ENCODE measurements at places on chromosomes 11 and 22.

DNA sequence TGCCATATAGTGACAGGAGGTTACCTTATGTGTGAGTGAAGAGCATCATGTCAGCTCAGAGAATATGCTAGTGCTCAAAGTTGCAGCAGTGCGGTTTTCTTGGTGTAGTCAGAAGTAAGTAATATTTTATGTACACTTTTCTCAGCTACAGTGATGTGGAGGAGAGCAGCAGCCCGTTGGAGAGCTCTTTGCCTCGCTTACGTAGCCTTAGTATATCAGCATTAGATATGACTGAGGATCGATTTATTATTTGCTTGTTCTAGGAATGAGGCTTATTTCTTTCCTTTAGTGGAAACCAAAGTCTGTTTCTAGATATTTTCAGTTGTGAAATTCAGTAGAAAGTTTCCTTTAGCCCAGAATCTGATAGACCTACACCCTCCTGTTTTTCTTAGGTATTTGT is 63.6 kb downstream of the PPP2R1B start:
- no peak for DNase-seq

DNA sequence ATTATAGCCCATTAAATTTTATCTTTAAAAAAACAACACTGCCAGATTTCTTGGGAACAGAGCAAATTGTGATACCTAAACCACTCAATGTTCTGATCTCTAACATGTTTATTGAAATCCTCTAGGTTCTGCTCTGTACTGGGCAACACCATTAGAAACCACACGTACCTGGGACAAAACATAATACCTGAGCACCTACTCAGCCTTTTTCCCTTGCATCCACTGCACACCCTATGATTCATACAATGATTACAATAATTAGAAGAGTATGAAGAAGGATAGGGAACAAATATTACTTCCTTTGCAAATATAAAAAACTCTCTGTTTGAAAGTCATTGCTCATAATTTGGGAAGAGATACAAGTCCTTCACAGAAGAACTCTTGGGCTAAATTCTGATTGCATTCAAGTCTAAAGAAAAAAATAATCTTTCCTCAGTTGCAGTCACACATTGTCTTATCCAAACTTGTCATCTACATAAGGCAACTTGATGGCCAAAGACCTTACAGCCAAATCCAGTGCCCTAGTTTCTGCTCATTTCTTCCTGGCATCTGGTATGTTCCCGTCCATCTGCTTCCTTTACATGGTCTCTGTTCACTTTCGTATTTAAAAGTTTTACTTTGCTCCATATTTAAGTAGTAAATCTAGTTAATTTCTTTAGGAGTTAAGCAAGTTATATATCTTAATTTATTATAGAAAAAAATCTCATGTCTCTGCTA is 407.4 kb downstream of the LRRC4C start:
- no peak for DNase-seq

GRCh38 chr22:48782811-48783511 is 1044.7 kb downstream of the BRD1 start:
- DNase-seq, result no peak

- no peak for DNase-seq
Observed at GRCh38 chr22:32509045-32509444, 34.4 kb downstream of the FBXO7 start.

GRCh38 chr11:107840129-107840484 is 18.5 kb downstream of the SLC35F2 start:
- DNase-seq, result no peak

GRCh38 chr22:27930331-27931060 is 11.4 kb upstream of the PITPNB start:
- DNase-seq, result no peak

- no peak for DNase-seq
Observed at GRCh38 chr11:26095340-26095739, 236.6 kb upstream of the ANO3 start.

GRCh38 chr11:69213316-69213715 is 57.6 kb downstream of the SMIM38 start:
- no peak for DNase-seq

- DNase-seq, result no peak
Observed at GRCh38 chr11:111776398-111777093, 10.4 kb upstream of the PPP2R1B start.

DNA sequence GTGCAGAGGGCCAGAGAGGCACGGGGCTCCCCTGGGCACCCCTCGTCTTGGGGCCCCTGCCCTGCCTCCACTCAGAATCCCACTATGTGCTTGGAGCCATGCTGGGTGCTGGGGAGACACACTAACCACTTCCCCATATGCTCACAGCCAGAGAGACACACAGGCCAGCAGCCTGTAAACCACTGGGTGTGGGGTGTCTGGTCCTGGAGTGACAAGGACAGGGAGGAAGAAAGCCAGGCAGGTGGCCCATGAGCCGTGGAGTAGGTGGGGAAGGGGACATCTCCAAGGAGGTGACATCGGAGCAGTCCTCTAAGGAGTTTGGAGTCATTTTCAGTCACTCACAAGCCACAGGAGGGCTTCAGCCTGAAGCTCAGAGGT is 58.9 kb downstream of the CDKN1C start:
- no peak for DNase-seq

DNA sequence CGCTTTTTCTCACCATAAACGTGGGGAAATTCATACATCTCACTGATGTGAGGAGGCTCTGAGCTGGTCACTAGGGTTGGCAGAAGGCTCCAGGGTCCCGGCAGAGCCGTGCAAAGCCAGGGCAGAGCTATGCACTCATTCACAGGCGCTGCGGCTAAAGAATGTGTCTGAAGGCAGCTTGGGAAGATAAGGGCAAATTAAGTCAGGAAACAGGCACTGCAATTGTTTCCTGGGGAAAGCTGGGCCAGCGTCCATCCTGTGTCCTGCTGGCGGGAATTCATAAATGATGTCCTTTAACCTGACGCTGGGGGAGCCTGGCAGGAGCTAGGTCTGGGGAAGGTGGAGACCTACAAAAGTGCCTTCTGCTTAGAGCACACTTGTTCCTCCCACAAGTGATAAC is 27.6 kb downstream of the PKNOX2 start:
- no peak for DNase-seq

DNA sequence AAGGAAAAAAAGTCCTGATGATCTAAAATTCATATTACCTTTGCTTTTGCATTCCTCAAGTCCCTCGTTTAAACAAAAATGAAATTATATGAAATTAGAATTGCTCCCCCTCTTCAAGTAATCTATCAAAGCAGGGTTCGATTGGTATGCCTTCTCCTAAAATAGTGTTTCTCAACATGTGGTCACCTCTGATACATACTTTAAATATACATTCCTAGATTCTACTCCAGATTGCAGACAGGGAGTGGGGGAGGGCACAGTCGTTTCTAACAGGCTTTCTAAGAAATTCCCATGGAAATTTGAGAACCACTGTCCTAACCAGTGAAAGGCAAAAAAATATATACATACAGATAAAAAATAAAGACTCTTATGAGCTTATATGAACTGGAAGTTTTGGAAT is 22.6 kb upstream of the IRAG1 start:
- DNase-seq, result no peak

DNA sequence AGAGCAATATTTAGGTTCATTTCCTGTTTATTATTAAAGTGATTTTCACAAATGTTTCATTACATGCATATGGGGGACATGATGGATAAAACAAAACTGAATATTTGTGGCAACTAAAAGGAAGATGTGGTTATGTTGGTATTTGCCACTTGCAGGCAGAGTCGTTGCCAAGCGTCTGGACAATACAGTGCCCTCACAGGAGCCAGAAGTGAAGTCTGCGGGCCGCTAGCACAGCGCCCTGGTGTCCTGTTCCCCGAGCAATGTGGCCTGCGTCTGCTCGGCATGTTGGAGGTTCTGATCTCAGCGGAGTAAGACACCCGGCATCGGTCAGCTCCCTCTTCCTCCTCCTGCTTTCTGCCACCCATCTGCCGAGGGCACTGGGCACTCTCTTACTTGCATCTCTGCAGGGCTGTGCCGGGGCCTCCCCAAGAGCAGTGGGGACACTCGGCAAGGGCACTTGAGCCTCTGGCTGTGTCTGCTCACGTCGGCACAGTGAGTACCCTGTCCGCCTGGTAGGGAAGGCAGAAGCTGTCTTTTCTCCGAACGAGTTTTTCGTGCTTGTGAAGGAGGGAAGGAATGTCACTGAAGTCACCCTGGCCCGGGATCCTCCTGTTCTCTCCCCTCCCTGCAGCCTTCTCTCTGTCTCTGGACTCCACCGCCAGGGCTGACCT is 10.5 kb upstream of the TTLL12 start:
- DNase-seq, result no peak

GRCh38 chr11:75625991-75626888 is 42.6 kb downstream of the MAP6 start:
- no peak for DNase-seq

GRCh38 chr11:33616552-33616951 is 84.1 kb downstream of the C11orf91 start:
- DNase-seq, result no peak

- no peak for DNase-seq
Observed at GRCh38 chr11:45722144-45722543, 56.7 kb upstream of the CHST1 start.

GRCh38 chr11:94142308-94143281 is 14.0 kb downstream of the PANX1 start:
- no peak for DNase-seq

GRCh38 chr11:27386181-27386845 is 23.3 kb upstream of the CCDC34 start:
- DNase-seq, result no peak

- DNase-seq, result no peak
Observed at GRCh38 chr22:32676191-32676590, 125.3 kb upstream of the TIMP3 start.

- DNase-seq, result no peak
Observed at GRCh38 chr11:76856571-76856970, 4.1 kb upstream of the ACER3 start.

DNA sequence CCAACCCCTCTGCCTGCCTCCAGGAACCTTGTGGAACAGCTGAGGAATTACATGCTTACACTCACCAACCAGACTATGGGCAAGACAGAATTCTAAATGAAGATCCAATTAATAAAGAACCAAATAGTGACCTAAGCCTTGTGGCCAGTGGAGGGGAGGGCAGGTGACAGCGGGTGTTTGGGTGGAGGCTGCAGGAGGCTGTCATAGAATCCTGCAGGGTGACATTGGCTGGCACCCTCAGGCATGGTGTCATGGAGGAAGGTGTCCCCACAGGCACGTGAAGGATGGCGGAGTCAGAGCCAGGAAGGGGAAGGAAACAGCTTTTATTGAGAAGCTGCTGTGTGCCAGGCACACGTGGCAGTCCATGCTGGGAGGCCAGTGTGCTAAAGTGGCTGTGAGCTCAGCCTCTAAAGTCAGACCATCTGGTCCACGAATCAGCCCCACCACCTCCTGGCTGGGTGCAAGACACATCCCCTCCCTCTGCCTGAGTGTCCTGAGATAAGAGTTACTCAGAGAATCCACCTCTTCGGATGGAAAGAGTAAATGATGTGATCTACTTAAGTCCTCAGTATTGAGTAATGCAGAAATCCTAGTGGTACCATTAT is 8.7 kb downstream of the MYO18B start:
- DNase-seq, result no peak

GRCh38 chr11:22624742-22625447 is 728 bp downstream of the FANCF start:
- DNase-seq, result no peak

DNA sequence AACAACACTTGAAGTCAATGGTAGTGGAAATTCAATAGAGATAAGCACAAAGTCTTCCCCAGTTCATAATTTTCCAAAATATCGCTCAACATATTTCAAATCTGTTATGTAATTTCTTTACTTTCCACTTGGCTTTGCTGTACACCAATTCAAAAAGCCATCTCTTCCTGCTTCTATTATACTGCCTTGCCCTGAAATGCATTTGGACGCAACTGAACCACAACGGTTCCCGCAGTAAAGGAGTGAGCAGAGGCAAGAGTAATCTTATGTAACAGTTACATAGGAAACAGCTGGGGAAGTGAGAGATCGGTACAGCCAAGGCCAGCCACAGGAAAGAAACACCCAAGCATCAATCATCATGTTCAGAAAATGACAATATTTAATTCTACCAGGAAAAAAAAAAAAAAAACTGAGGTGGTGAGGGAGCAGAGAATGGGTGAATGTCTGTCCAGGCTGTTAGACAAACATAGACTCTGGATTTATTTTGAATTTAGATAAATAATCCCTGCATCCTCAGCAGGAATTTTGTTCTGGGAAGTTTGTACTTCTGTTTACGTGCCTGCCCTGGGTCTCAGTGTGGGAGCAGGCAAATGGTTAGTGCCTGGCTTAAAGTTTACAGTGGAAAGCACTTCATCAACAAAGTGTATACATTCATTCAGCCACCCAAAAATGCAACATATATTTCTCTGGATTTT is 392.2 kb downstream of the ETS1 start:
- DNase-seq, result no peak

GRCh38 chr11:64176751-64177150 is 9.2 kb upstream of the STIP1 start:
- no peak for DNase-seq

DNA sequence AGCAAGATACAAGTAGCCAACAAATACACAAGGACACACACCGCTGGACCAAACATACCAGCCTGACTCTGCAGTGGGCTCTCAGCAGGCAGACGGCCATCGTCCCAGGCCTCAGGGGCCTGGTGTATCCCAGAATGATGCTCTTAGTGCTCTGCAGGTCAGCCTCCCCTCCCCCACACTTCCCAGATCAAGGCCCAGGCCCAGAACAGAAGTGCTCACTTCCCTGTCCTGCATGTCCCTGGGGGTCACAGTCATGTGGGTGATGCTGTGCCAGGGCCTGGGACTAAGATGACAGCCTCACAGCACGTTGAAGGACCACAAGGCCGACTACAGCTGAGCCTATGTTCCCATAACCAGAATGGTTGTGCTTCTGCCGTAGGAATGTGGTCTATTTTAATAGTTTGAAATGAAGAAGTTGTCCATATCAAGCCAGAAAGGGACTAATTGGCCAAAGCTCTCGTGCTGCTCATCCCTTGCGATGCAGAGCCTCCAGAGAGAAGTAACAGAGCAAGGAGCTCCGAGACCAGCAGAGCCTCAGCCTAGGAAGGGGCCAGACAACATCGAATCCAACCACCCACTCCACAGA is 48.6 kb downstream of the GAB4 start:
- DNase-seq, result no peak

- no peak for DNase-seq
Observed at GRCh38 chr11:46661836-46662235, 38.6 kb downstream of the ARHGAP1 start.

- DNase-seq, result no peak
Observed at GRCh38 chr22:46036558-46037408, 59.8 kb upstream of the WNT7B start.

DNA sequence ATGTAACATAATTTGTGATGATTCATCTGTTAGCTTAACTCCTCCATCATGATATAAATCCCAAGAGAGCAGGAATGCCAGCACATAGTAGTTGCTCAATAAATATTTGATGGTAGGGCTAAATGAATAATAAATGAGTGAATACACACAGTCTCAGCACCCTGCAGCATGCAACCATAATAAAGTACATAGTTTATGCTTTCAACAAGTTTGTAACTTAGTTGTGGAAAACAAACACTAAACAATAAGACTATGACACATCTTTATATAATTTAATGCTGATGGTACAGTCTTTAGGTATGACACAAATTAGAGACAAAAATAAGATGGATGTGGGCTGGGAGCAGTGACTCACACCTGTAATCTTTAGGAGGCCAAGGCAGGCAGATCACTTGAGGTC is 3.8 kb downstream of the ALKBH8 start:
- no peak for DNase-seq

Data from stimulated activated CD4-positive, alpha-beta T cell treated with anti-CD3 and anti-CD28 coated beads, Interleukin-1b, Interleukin-23, amount 100 ng/mL, for 1 hour (primary cell).